ENCODE measurements at places on chromosomes 16 and 17.

- DNase-seq: no peak
These were observed 191.4 kb downstream of the ZNF423 start for GRCh38 chr16:49664221-49665215.

- no peak for DNase-seq
These were observed 17.0 kb downstream of the ENPP7 start for GRCh38 chr17:79747508-79748294.

- DNase-seq: no peak
These were observed 110.7 kb downstream of the SOCS1 start for GRCh38 chr16:11145173-11145818.

- DNase-seq: no peak
These were observed 230.3 kb downstream of the MRTFB start for GRCh38 chr16:14301169-14302030.

GRCh38 chr17:74804683-74805082 is 28.5 kb upstream of the NAT9 start:
- DNase-seq: no peak

GRCh38 chr17:60594734-60595133 is 5.3 kb upstream of the PPM1D start:
- DNase-seq: no peak

- no peak for DNase-seq
These were observed 250.0 kb downstream of the KATNIP start for GRCh38 chr16:27799896-27800295.

DNA sequence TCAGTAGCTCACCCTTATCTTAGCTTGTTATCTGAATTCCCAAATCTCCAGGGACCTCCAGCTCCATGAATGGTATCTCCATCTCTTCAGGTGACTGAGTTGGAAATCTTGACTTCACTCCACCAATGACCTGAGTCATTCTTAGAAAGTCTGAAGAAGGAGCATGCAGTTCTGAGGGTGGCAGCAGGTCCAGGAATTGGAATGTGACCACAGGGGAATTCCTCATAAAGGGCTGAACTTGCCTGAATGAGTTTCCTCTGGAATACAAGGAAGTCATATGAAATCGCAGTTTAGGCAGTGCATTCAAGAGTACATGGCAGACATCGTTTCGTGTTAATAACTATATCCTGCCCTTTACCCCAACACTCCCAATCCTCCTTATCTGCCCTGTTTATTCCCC is 12.5 kb upstream of the PYY start:
- no peak for DNase-seq

DNA sequence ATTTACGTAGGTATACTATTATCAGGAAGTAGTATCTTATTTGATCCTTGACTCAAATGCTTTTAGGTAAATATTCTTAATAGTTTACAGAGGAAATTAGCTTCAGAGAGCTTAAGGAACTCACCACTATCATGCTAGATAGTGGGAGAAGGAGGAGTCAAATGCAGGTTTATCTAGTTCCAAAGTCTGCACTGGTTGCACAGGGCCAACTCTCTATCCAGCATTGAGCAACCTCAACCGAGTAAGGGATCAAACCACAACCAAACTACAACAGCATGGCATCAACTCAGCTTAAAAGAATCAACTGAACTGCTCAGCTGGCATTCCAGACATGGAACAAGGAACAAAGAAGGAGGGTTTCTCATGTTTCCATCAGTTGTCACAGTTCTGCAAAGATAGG is 306.0 kb downstream of the MAF start:
- DNase-seq: no peak

DNA sequence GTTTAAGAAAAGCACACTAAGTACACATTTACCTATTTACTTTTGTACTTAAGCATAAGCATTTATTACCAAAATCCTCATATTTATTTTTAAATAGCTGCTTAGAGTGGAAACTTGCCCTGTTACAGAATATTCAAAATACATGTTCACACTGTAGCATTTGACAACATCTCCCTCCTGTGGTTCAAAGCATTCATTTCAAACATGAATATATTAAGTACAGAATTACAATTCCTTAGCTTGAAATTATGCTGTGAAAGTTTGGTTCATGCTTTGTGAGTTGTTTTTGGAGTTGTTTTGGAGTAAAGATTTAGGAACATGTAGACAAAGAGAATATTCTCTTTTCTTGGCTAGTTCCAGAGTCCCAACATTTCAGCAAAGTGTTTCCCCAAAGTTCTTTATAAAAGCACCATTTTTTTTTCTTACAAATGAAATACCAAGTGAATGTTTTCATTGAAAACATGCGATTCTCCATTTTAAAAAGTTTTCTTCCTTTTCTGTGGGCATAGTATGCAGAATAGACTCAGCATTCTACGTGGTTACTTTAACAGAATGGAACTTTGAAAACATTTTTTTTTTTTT is 33.2 kb downstream of the TUBD1 start:
- DNase-seq: no peak

DNA sequence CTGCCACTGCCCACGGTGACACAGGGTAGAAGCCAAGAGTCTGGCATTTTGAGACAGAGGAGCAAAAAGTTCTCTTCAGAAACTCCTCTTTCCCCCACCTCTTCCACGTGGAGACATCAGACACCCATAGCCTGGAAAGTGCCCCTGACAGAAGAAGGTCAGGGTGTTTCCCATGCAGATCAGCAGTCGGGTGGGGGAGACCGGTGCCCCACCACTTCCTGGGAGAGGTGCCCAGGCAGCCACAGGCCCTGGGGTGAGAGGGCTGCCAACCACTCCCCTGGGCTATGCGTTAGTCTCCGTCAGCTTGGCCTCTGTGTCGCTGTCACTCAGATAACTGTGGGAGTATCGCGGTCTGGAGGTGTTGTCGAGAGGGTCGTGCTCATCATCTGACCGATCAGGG is 31.5 kb downstream of the PIPOX start:
- no peak for DNase-seq

GRCh38 chr16:53031323-53031942 is 21.3 kb downstream of the CHD9NB start:
- DNase-seq: no peak

GRCh38 chr17:76293106-76293505 is 15.0 kb downstream of the QRICH2 start:
- DNase-seq: no peak

DNA sequence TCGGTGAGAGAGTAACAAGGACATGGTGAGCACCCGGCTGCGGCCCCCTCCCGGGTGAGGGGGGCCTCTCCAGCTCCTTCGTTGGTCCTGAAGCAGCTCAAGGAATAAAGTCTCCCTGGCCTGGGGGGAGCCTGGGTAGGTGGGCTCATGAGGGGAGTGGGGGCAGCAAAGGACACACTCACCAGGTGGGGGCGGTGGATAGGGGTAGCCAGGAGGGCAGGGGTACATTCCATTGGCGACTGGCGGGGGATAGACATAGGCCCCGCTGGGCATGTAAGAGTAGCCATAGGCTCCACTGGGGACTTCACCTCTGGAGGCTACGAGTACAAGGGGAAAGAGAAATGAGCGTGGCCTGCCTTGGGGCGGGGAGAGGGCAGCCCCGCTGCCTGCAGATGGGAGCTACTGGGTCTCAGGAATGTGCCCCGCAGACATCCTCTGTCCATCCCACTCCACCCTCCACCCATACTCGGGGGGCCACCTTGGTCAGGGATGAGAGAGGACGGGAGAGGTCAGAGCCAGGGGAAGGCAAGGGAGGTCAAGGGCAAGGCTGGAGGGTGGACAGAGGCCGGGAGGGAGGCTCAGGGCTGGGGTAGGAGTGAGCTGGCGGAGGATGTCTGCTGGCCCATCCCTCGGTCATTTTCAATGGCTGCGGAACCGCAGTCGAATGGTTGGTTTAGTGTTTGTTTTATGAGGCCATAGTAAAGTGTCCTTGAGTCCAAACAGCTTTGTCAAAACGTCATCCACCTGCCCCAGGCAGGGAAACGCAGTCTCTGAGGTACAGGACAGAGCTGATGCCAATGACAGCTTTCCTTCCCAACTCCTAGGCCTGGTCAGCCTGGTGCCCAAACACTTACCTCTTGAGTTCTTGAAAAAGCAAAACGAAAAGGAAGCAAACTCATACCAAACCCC is 3.7 kb upstream of the UNC13D start:
- no peak for DNase-seq

- DNase-seq: no peak
These were observed 492.5 kb upstream of the HSBP1 start for GRCh38 chr16:83315271-83315670.

GRCh38 chr16:79077346-79077745 is 523.2 kb downstream of the MAF start:
- DNase-seq: no peak

GRCh38 chr16:70720425-70721201 is 34.8 kb upstream of the MTSS2 start:
- no peak for DNase-seq

DNA sequence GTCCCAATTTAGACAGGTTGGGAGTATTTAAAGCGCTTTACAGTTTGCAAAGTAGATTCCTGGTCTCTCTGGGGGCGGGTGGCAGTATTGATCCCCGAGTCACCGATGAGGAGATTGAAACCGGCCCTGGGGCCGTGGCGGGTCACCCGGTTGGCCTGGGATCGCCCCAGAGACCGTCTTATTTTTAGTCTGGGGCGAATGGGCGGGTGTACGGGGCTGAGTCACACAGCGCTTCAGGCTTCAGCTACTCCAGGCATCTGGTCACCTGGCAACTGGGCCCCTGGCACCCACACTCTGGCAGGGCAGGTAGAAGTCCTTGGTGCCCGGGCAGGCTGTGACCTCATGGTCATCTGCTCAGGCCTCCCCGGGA is 669 bp downstream of the MIEF2 start:
- DNase-seq: no peak
